ENCODE measurements at places on chromosomes 2 and 18. TPM values are rescaled to one million over a fixed set of nuclear protein-coding genes. Genes with fewer than 3 reads are reported as not detected.

Gene ARHGEF4
- 6.5 TPM for total RNA-seq

Gene SP140
- total RNA-seq: 0.09 TPM

Gene ADRA2B
- 2.1 TPM for total RNA-seq

Gene ABCG8
- not detected for total RNA-seq

Gene AQP12B
- not detected for total RNA-seq

Gene VIT
- total RNA-seq: 15.8 TPM

Gene POTEJ
- total RNA-seq: not detected

Gene KRTCAP3
- total RNA-seq: 0.37 TPM

Gene STAT4
- total RNA-seq: 9.2 TPM

Gene TMEM37
- total RNA-seq: 0.32 TPM

Gene DPYSL5
- total RNA-seq: 0.12 TPM

Gene ALPP
- not detected for total RNA-seq

Gene IL1RN
- 0.83 TPM for total RNA-seq

Gene ACOXL
- total RNA-seq: not detected

Gene SLC39A10
- total RNA-seq: 9.1 TPM

Gene CDCA7
- total RNA-seq: 0.59 TPM

Gene ANO7
- 2.6 TPM for total RNA-seq

Gene GAL3ST2
- total RNA-seq: not detected

Gene PCARE
- 0.20 TPM for total RNA-seq

Gene DYNC2LI1
- 11.0 TPM for total RNA-seq

Gene ANKRD62
- not detected for total RNA-seq

Gene DAW1
- not detected for total RNA-seq

Gene RSAD2
- 5.7 TPM for total RNA-seq

Gene LOXHD1
- total RNA-seq: 1.5 TPM

Gene REG1B
- not detected for total RNA-seq

Gene CCDC138
- total RNA-seq: 1.1 TPM

Gene LYPD1
- total RNA-seq: 0.66 TPM

Gene CHST10
- 10.2 TPM for total RNA-seq

Gene DQX1
- 0.65 TPM for total RNA-seq

Gene CAVIN2
- total RNA-seq: 73.5 TPM

Gene CREB1
- 48.3 TPM for total RNA-seq

Gene SERPINB11
- not detected for total RNA-seq

Gene TXNL1
- total RNA-seq: 107 TPM

Gene SERPINB4
- not detected for total RNA-seq

Gene SIX3
- total RNA-seq: not detected

Gene MC5R
- not detected for total RNA-seq

Gene CAB39
- 91.7 TPM for total RNA-seq

Gene MOGAT1
- 0.50 TPM for total RNA-seq

Gene HNMT
- total RNA-seq: 13.9 TPM

Gene SIGLEC15
- not detected for total RNA-seq

Gene EMILIN2
- 35.9 TPM for total RNA-seq

Gene FAM237A
- total RNA-seq: 1.3 TPM

Gene ICA1L
- total RNA-seq: 10.9 TPM

Gene ST6GAL2
- total RNA-seq: 0.72 TPM

Gene ELOA2
- not detected for total RNA-seq

Gene DNAJC5G
- 1.8 TPM for total RNA-seq

Gene NDUFS1
- total RNA-seq: 530 TPM

Gene SERPINB10
- not detected for total RNA-seq

Gene VWC2L
- total RNA-seq: not detected

Gene IL1A
- not detected for total RNA-seq

Gene TMEM200C
- 0.42 TPM for total RNA-seq

Gene CEBPZ
- total RNA-seq: 27.9 TPM

Gene CTAGE1
- total RNA-seq: not detected
